GM12878 (cell line): ENCODE measurements at places on chromosomes 12 and 14. TPM values are rescaled to one million over a fixed set of nuclear protein-coding genes. Genes with fewer than 3 reads are reported as not detected.

- H3K27me3 ChIP-seq = no peaks in the 10 kb centered on the region
- H3K4me1 ChIP-seq = no peaks in the 10 kb centered on the region
Observed at GRCh38 chr14:72682188-72682587, 211.7 kb downstream of the DPF3 start.

DNA sequence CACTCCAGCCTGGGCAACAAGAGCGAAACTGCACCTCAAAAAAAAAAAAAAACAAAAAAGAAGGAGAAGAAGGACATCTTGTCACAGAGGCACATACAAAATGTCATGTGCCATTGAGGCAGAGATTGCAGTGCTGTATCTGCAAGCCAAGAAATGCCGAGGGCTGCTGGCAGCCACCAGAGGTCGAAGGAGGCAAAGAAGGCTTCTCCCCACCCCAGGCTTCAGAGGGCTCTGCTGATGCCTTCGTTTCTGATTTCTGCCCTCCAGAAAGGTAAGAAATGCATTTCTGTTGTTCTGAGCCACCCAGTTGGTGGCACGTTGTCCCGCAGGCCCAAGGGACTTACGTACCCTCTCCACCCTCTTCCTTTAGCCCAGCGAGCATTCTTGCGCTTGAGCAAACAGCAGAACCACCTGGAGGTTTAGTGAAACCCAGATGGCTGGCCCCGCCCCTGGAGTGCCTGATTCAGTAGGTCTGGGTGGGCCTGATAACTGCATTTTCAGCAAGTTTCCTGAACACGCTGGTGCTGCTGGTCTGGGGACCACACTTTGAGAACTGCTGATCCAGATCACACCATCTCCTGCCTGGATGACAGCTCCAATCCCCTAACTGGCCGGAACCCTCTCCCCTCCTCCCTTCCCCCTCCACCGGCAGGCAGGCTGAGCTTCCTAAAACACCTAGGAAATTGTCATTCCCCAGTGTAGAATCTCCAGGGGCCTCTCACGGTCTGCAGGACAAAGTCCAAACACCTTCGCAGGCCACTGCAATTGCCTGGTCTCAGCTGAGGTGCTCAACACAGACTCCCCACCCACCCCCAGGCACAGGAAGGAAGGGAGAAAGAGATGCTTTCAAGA, 21.1 kb upstream of the SCARB1 start:
- peaks cover 18% of the 10 kb centered on the region for H3K4me1 ChIP-seq
- H3K36me3 ChIP-seq = no peaks in the 10 kb centered on the region
- H3K27ac ChIP-seq = peak overlapping the region; percentile 74
- H3K27me3 ChIP-seq = no peaks in the 10 kb centered on the region
- no peak for DNase-seq

PPP1R36 gene
- not detected in 2 replicates for polyA plus RNA-seq

LPCAT3 gene
- 19.0 and 22.8 TPM in 2 replicates for polyA plus RNA-seq

LTBR gene
- 0.24 TPM in 1 of 2 replicates, not detected in the other for polyA plus RNA-seq
